ENCODE measurements at places on chromosomes 1 and 21.

DNA sequence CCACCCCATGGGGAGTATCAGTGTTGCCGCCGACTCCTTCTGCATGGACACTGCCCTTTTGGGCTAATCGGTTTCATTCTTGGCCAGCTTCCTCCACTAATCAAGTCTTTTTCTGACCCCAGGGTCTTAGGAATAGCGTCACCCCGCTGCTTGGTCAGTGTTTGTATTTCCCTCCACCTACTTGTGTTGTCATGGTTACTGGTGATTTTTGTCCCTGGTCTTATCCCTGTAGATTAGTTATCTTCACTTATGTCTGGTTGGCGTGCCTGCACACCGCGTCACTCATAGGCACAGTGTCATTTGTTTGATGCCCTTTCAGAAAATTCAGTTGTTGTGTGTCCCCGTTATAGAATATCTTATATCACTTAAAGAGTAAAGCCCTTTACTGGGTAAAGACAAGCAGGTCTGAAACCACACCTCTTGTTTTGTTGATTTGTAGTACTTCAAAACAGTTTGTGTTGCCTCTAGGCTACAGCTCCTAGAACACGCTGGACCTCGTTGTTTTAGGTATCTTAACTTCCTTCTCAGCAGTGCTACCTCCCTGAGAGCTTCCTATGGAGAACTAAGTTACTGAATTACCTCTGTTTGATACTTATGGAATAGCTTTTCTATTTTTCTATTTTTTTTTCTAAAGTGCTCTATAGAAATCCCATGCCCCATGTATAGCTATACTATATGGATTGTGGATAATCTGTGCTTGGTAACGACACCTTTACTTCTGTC lies 868 bp downstream of the PPP1R12B start:
- DNase-seq, result no peak

- DNase-seq, result no peak
These were observed 22.1 kb downstream of the EDARADD start for GRCh38 chr1:236416165-236416564.

GRCh38 chr1:3688356-3689137 lies 36.2 kb downstream of the TP73 start:
- no peak for DNase-seq

DNA sequence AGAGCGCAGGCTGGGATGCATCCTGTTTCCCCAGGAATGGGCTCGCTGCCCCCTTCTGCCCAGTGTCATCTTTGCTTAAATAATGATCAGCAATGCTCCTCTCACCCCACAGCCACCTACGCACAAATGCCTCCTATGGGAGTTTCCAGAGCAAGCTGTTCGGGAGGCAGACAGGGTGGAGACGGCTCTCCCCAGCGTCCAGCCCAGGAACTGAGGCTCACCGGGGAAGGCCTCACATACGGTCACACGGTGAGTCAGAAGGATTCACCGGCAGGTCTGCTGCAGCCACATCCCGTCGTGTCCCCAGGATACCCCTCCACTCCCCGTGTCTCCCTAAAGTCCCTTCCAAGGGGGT lies 40.3 kb upstream of the RUNX3 start:
- DNase-seq, result no peak

DNA sequence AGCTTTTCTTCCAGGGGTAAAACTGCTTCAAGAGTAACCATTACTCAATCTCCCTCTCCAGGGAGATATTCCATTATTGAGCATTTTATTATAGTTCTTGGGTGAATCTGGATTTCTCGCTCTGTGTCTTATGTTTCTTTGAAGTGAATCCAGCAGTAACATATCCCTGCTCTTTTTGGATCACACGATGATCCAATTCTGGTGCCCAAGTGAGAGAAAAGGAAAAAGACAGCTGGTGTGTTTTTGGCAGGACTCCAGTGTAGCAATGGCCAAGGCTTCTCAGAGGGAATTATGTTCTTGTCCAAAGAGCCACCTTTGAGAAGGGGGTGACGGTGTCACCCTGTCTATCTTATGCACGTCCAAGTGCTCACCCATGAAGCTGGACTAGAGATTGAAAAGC lies 140.3 kb upstream of the ERRFI1 start:
- DNase-seq, result no peak

GRCh38 chr1:160204526-160205241 lies 500 bp upstream of the PEA15 start:
- DNase-seq, result peak; percentile 48

DNA sequence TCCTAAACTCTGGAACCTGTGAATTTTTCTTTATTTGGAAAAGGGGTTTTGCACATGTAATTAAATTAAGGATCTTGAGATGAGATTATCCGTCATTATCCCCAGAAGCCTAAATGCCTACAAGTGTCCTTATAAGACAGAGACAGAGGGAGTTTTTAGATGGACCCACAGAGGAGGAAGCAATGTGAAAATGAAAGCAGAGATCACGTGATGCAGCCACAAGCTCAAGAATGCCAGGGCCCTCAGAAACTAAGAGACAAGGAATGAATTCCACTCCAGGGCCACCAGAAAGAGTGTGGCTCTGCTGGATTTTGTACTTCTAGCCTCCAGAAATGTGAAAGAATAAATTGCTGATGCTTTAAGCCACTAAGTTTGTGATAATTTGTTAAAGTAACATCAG lies 183.6 kb upstream of the UBE2U start:
- DNase-seq, result no peak

DNA sequence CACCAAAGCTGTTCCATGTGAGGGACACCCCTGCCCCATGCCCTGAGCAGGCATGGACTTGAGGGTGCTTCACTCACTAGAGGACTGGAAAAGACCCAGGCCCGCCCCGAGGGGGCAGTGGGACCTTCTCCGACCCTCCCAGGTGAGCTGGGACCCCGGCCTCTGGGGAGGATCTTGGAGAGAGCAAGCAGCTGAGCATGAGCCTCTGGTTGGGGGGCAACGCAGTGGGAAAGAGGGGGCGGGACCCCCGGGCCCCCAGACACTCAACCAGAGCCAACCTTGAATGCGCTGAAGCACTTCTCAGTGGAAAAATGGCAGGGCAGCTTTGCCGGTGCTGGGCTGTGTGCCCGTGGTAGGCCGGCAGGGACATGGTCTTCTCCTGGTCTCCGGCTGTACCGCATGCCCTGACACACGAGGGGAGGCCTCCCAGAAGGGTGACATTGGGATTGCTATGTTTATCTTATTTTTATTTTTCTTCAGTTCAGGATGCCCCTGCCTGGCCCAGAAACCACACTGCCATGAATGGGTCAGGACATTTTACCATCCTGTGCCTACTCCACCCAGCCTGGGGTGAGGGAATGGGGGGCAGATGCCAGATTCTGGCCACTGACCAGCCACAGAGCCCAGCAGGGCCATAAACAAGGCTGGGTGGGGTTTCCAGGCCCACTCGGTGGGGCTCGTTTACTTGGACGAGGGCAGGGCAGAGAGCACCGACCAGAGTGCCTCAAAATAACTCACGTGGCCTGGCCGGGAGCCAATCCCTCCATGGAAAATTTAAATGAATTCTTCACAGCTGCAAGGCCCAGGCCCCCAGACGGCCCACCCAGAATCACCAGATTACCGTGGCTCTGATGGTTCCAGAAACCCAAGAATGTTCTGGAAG lies 17.2 kb upstream of the LAPTM5 start:
- no peak for DNase-seq

Data from GM19239 (cell line).